ENCODE measurements at places on chromosomes 3 and 15. TPM values are rescaled to one million over a fixed set of nuclear protein-coding genes. Genes with fewer than 3 reads are reported as not detected.

Gene TTC21A
- 7.7 TPM for total RNA-seq

Gene ANP32A
- 226 TPM for total RNA-seq

Gene GHSR
- not detected for total RNA-seq

Gene SOX14
- not detected for total RNA-seq

Gene CSPG5
- 3.2 TPM for total RNA-seq

Gene SLC9C1
- total RNA-seq, result not detected

Gene REC114
- total RNA-seq, result not detected

Gene DLEC1
- total RNA-seq, result not detected

Gene GNAT1
- not detected for total RNA-seq

Gene SPESP1
- total RNA-seq, result not detected

Gene GOLGA6D
- not detected for total RNA-seq

Gene SLC12A1
- total RNA-seq, result not detected

Gene FBXL2
- 12.3 TPM for total RNA-seq

Gene INKA1
- total RNA-seq, result 2.2 TPM

Gene AQP9
- not detected for total RNA-seq

Gene GPR15
- total RNA-seq, result not detected

Gene ABI3BP
- 0.21 TPM for total RNA-seq

Gene VIPR1
- total RNA-seq, result 0.41 TPM

Gene PSMD2
- total RNA-seq, result 536 TPM

Gene ARL6
- 8.8 TPM for total RNA-seq

Gene FMN1
- total RNA-seq, result 3.9 TPM

Gene KLHL6
- 0.03 TPM for total RNA-seq

Gene GRM2
- 0.21 TPM for total RNA-seq

Gene KNG1
- 0.23 TPM for total RNA-seq

Gene DUOXA1
- not detected for total RNA-seq

Gene SPINK8
- not detected for total RNA-seq

Gene EFL1
- total RNA-seq, result 20.2 TPM

Gene DAG1
- 160 TPM for total RNA-seq

Gene CA12
- 0.74 TPM for total RNA-seq

Gene RFTN1
- total RNA-seq, result 0.90 TPM

Gene EPHA3
- total RNA-seq, result 0.05 TPM

Gene LIPH
- 19.9 TPM for total RNA-seq
